Adrenal gland (tissue), 19 donors: ENCODE measurements at places on chromosomes 4 and X. TPM values are rescaled to one million over a fixed set of nuclear protein-coding genes. Genes with fewer than 3 reads are reported as not detected.
A peak's percentile ranks its signal among the peaks of the same experiment; 100 is the strongest.

DNA sequence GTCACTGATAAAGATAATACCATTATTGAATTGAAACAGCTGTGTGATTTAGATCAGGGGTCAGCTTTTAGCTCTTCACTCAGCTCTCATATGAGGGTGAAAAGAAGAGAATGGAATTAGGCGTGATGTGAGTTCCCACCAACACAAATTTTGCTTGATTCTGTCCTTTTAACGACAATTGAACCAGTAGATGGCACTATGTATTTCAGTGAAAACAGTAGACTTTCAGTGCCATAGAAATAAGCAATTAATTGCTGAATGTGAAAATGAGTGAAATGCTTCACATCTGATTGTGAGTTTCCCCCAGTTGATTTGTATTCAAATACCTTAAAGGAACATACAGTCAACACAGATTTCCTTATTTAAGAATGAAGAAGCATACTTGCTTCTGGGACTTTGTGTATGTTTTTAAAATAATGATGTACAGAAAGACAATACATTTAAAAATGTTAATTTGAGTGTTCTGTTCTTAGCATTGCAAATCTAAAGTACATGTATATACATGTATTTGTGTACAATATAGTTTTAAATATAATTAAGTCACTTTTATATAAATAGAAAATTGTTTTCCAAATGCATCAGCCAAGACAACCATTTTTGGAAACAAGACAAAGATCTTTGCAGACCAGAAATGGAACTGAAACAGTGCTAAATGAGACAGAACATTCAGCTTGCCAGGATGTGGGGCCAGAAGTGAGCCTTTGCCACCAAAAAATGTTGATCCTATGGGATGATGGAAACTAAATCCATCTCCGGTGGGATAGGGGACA, 178.8 kb downstream of the SNCA start:
- DNase-seq, result no peak

DNA sequence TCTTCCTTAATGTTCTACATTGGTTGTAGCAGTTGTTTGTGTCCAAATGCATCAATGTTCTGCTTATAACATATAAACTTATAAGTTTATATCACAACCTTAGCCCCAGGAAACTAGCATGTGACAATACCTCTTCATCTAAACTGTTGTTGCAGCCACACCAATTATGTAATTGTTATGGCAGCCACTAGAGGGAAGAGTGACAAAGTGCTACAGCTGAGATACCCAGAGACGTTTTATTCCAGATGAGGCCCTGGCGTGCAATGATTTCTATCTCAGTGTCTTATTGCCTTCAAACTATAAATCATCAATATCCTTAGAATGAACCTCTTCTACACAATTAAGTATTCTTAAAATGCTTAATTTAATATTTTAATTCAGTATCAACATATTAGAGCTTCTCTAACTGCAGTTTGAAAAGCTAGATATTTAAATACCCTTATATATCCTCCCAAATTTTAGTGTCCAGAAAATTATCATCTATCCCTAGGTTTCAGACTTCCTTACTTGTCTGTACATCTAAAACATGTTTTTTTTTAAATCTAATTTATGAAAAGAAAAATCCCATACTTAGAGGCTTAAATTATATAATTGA, 171.6 kb downstream of the PCDH10 start:
- DNase-seq, result no peak

- no peak for DNase-seq
Measured at GRCh38 chr4:120432301-120432860, 365.7 kb upstream of the MAD2L1 start.

FREM3 gene
- total RNA-seq, result 0.06 TPM

CLGN gene
- total RNA-seq, result 9.0 TPM

DNA sequence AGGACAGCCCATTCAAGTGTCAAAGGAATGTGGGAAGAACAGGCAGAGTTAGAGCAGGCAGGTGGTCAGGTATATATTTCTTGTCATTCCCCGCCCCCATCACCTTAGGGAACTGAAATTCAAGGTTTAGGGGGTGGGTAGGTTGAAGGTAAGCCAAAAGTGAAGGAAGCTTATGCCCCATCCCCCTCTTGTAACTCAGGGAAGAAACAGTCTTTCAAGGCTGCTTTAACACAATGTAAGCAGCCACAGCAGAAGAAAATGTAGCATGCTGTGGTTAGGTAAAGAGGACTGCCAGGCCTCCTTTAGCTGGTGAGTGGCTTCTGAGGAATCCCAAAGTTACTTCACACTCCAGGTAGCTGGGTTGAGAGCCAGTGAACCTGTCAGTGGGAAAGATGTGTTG, 122.3 kb downstream of the RS1 start:
- DNase-seq, result no peak

DNA sequence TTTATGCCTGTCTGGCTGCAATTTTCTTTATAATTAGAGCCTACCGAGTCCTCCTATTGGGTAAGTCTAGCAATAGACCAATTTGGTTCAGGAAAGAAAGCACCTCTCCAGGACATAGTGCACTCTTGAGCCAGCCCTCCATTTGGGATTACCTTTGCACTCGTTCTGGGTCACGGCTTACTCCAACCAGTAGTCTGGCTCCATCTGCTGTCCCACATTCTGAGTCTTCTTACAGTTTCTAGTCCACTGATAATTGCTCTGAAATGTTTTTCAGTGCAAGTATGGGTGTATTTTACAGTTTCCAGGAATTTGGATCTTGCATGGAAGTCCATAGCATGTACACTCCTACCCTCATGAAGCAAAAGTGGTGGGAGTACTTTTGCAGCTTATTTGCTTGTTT, 34.8 kb upstream of the USP51 start:
- DNase-seq, result no peak

GRCh38 chr4:79181190-79181589, 144.7 kb downstream of the NAA11 start:
- no peak for DNase-seq

CXCL11 gene
- total RNA-seq, result not detected

DNA sequence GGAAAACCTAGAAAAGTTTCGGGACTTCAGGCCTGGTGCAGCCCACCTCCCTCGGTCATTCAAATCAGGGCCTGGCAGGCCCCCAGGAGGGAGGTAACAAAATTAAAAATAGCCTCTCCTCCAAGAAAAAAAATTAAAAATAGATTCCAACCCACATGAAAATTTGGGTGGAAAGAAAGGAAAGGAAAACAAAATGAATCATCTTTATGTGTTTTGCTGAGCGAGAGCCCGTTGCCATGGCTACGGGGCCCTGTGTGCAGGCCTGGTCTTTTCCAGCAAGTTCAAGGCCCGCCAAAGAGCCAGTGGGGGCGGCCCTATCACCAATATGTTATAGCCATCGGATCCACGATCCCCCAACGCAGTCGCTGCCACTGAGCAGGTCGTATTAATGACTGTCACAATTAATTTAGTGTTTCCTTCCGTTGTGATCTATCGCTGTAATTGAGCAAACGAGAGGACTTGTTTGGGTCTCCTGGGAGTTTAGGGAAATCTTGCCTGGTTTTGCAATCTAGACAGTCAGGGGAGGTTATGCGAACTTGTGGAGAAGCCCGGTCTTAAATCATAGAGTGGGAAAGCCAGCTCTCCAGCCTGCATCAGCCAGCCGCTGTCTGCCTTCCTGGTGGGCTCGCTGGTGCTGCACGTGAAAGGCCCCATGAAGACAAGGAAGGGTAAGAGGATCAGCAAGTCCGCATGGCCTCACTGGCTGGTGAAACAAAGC, 452.4 kb downstream of the BCOR start:
- peak; percentile 63 for DNase-seq

GRCh38 chrX:153685156-153685536, 2.6 kb upstream of the SLC6A8 start:
- peak; percentile 11 for DNase-seq
